ENCODE measurements at places on chromosomes 16 and 17.
A peak's percentile ranks its signal among the peaks of the same experiment; 100 is the strongest.

DNA sequence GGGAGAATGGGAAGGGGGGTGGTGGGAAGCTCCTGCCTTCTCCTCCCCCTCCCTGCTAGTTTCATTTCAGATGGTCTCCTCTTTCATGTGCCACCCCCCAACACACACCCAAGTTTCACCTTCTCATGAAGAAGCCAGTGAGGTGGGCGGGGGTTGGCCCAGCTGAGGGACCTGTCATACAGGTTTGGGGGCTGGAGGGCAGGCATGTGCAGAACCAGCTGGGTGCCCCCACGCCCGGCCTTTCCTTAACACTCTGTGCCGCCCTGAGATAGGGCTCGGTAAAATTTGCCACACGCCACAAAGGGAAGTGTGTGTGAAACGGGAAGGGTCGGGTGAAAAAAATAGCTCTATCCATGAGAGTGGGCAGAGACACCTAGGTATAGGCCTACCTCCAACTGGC lies 57.4 kb downstream of the PIPOX start:
- peaks cover 100% of the 10 kb centered on the region for H3K36me3 ChIP-seq
- no peak for DNase-seq
- H3K4me1 ChIP-seq: no peaks in the 10 kb centered on the region
- no peaks in the 10 kb centered on the region for H3K27me3 ChIP-seq
- no peak overlapping the region for H3K4me3 ChIP-seq
- no peak overlapping the region for H3K27ac ChIP-seq

- H3K27ac ChIP-seq: no peak overlapping the region
- no peaks in the 10 kb centered on the region for H3K4me1 ChIP-seq
- peak; percentile 51 for DNase-seq
Measured at GRCh38 chr17:28970879-28971278, 19.6 kb upstream of the PHF12 start.

- peaks cover 7% of the 10 kb centered on the region for H3K4me1 ChIP-seq
- peak overlapping the region; percentile 91 for H3K27ac ChIP-seq
- H3K36me3 ChIP-seq: peaks cover 6% of the 10 kb centered on the region
- no peaks in the 10 kb centered on the region for H3K27me3 ChIP-seq
Measured at GRCh38 chr16:2912330-2913199, 834 bp downstream of the FLYWCH1 start.

GRCh38 chr17:1122533-1123392 lies 57.0 kb downstream of the ABR start:
- peaks cover 22% of the 10 kb centered on the region for H3K4me1 ChIP-seq
- H3K36me3 ChIP-seq: no peaks in the 10 kb centered on the region
- H3K27ac ChIP-seq: peak overlapping the region; percentile 62
- DNase-seq: peak; percentile 89

GRCh38 chr17:16107165-16107770 lies 107.6 kb downstream of the TTC19 start:
- no peak for DNase-seq
- H3K4me1 ChIP-seq: peaks cover 11% of the 10 kb centered on the region
- no peak overlapping the region for H3K27ac ChIP-seq
- no peaks in the 10 kb centered on the region for H3K36me3 ChIP-seq

DNA sequence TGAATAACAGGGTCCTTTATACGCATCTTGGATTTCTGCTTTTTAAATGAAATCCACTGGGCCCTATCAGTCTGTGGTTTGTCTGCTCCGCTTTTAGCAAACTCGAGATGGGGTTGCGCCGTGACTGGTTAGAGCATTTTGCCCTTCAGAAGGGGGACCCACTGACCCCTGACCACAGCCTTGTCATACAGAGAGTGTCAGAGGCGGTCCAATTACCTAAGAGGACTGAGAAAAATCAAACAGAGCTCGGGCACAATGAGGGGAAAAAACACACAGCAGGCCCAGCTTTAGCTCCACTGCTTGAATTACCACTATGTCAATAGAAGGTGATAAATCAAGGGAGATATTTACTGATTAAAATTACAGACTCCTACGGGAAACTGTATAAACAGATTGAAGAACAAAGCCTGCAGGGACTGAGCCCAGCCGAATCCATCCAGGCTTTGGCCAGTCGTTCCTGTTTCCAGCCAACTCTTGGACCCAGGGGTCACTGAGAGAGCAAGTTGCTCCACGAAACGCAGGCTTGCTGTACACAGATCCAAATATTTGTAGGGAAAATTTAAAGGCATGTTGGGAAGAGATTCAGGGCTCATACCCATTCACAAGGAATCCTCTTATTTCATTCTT lies 131.9 kb upstream of the ZFHX3 start:
- H3K4me3 ChIP-seq: no peak overlapping the region
- no peaks in the 10 kb centered on the region for H3K36me3 ChIP-seq
- no peaks in the 10 kb centered on the region for H3K4me1 ChIP-seq
- no peak for DNase-seq
- no peaks in the 10 kb centered on the region for H3K27me3 ChIP-seq

- no peak overlapping the region for H3K27ac ChIP-seq
- peaks cover 6% of the 10 kb centered on the region for H3K4me1 ChIP-seq
- H3K27me3 ChIP-seq: no peaks in the 10 kb centered on the region
- H3K36me3 ChIP-seq: no peaks in the 10 kb centered on the region
- DNase-seq: no peak
- H3K4me3 ChIP-seq: no peak overlapping the region
Measured at GRCh38 chr16:49601576-49601975, 228.0 kb downstream of the C16orf78 start.

- H3K36me3 ChIP-seq: peaks cover under 1% of the 10 kb centered on the region
- H3K27ac ChIP-seq: no peak overlapping the region
- H3K27me3 ChIP-seq: no peaks in the 10 kb centered on the region
- peaks cover 19% of the 10 kb centered on the region for H3K4me1 ChIP-seq
Measured at GRCh38 chr16:69613378-69614154, 47.8 kb downstream of the NFAT5 start.

DNA sequence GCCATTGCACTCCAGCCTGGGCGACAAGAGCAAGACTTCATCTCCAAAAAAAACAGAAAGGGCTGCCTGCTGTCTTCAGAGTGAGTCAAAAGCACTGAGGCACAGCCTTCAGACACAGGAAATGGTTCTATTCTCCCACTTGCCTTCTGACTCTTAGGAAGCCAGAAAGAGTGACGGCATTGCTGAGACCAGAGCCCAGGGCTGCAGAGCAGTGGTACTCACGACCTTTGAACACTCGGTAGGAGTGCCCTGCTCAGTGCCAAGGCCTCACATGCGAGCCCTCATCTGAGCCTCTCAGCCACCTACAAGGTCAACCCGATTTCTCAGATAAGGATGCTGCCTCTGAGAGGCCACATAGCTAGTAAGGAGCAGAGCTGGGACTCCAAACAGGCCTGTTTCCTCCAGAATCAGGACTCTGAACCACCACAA lies 3.5 kb upstream of the ITGAE start:
- no peaks in the 10 kb centered on the region for H3K27me3 ChIP-seq
- H3K36me3 ChIP-seq: no peaks in the 10 kb centered on the region
- DNase-seq: no peak
- H3K4me3 ChIP-seq: no peak overlapping the region

- H3K4me1 ChIP-seq: no peaks in the 10 kb centered on the region
- DNase-seq: no peak
- H3K27me3 ChIP-seq: no peaks in the 10 kb centered on the region
- no peaks in the 10 kb centered on the region for H3K36me3 ChIP-seq
- no peak overlapping the region for H3K4me3 ChIP-seq
Measured at GRCh38 chr17:50498021-50498874, 10.0 kb upstream of the MYCBPAP start.

DNA sequence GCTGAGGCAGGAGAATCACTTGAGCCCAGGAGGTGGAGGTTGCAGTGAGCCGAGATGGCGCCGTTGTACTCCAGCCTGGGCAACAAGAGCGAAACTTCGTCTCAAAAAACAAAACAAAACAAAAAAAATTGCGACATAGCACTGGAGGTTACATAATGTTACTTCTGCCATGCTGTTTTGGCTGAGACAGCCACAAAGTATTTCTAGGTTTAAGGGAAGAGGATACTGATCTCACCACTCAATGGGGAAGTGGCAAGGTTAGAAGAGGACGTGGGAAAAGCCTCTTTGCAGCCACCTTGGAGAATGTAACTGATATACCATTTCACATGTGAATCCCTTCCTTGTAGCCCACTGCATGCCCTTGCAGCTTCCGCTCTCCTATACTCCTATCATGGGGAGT lies 131.2 kb upstream of the NLRP1 start:
- H3K36me3 ChIP-seq: no peaks in the 10 kb centered on the region
- H3K4me3 ChIP-seq: no peak overlapping the region
- no peak overlapping the region for H3K27ac ChIP-seq
- no peaks in the 10 kb centered on the region for H3K4me1 ChIP-seq
- peak; percentile 33 for DNase-seq

DNA sequence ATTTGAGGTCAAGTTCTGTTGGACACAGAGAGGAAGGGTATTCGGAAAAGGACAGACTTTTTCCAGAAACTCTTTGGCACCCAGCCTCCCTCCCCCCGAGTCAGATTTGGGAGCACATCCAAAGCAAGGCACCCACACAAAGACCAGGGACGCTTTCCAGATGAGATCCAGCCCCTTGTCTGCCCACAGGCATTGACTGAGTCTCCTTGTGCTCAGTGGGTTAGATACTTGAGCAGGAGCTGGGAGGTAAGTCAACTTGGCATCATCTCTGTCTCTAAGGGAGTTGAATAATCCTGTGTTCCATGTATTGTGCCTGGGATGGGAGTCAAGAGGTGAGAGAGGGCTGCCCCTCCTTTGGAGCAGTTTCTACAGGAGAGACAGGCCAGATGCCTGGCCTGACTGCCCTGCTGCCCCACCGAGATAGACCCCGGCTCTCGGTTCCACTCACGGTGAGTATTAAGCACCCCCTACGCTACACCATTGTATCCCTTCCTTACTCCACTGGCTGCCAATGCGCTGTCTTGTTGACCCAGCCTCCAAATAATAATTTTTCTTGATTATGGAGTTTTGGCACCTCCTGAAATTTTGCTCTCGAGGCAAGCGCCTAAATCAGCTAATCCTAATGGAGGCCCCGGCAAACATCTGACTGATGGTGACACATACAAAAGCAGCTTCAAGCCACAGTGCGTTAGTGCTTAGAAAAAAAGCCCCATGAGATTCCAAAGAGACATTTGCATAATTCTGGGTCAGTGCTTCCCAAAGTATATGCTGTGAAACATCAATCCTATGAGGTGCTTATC lies 29.6 kb upstream of the MAP3K14 start:
- H3K27ac ChIP-seq: peak overlapping the region; percentile 24
- DNase-seq: no peak

DNA sequence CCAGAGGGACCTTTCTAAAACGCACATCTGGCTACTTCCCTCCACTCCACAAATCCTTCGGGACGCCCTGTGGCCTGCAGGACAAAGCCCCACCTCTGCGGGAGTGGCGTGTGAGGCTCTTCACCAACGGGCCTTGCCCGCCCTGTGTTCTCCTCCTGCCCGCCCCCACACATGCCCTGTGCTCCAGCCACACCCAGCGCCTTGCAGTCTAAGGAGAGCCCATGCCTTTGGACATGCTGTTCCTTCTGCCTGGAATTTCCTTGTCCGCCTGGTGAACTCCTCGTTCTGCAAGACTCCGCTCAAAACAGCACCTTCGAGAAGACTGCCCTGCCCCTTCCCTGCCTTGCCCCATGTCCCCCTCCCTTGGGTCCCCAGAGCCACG lies 7.4 kb downstream of the ELOB start:
- peak overlapping the region; percentile 73 for H3K27ac ChIP-seq
- no peak overlapping the region for H3K4me3 ChIP-seq
- no peaks in the 10 kb centered on the region for H3K27me3 ChIP-seq
- DNase-seq: peak; percentile 71

GRCh38 chr16:7351610-7352510 lies 19.2 kb downstream of the RBFOX1 start:
- DNase-seq: no peak
- no peak overlapping the region for H3K4me3 ChIP-seq
- H3K4me1 ChIP-seq: no peaks in the 10 kb centered on the region
- no peaks in the 10 kb centered on the region for H3K27me3 ChIP-seq
- H3K36me3 ChIP-seq: no peaks in the 10 kb centered on the region
- H3K27ac ChIP-seq: no peak overlapping the region

GRCh38 chr16:77227745-77228144 lies 28.5 kb downstream of the SYCE1L start:
- no peak overlapping the region for H3K27ac ChIP-seq
- H3K27me3 ChIP-seq: no peaks in the 10 kb centered on the region
- H3K4me3 ChIP-seq: no peak overlapping the region
- H3K36me3 ChIP-seq: no peaks in the 10 kb centered on the region
- no peak for DNase-seq

GRCh38 chr16:14510939-14511799 lies 118.9 kb downstream of the PARN start:
- DNase-seq: no peak
- H3K27ac ChIP-seq: peak overlapping the region; percentile 3
- peaks cover 7% of the 10 kb centered on the region for H3K36me3 ChIP-seq
- no peaks in the 10 kb centered on the region for H3K4me1 ChIP-seq

DNA sequence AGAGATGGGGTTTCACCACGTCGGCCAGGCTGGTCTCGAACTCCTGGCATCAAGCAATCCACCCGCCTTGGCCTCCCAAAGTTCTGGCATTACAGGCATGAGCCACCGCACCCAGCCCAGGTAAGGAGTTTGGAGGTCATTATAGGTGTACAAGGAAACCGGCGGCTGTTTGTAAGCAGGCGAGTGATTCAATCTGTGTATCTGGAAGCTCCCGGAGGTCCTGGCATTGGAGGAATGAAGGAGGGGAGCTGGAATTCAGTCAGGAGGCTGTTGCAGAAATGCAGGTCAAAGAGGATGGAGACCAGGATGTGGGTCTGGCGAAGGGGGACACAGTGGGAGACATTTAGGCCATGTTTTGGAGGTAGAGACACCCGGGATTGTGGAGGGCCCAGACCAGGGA lies 18.8 kb downstream of the CDC42EP4 start:
- H3K4me3 ChIP-seq: no peak overlapping the region
- H3K27me3 ChIP-seq: no peaks in the 10 kb centered on the region
- H3K36me3 ChIP-seq: no peaks in the 10 kb centered on the region
- no peak for DNase-seq

GRCh38 chr17:43871946-43872690 lies 25.1 kb downstream of the CD300LG start:
- peak overlapping the region; percentile 12 for H3K4me3 ChIP-seq
- no peaks in the 10 kb centered on the region for H3K4me1 ChIP-seq
- no peak for DNase-seq
- no peaks in the 10 kb centered on the region for H3K36me3 ChIP-seq
- H3K27me3 ChIP-seq: peaks cover 3% of the 10 kb centered on the region
- peak overlapping the region; percentile 26 for H3K27ac ChIP-seq

Data from tibial nerve (tissue), 4 donors.